ENCODE measurements at places on chromosomes 13 and 19.

- no peak for DNase-seq
These were observed 144.4 kb downstream of the ZIC5 start for GRCh38 chr13:99827011-99827772.

- DNase-seq, result no peak
These were observed 316.7 kb upstream of the KLHL1 start for GRCh38 chr13:70424928-70425327.

DNA sequence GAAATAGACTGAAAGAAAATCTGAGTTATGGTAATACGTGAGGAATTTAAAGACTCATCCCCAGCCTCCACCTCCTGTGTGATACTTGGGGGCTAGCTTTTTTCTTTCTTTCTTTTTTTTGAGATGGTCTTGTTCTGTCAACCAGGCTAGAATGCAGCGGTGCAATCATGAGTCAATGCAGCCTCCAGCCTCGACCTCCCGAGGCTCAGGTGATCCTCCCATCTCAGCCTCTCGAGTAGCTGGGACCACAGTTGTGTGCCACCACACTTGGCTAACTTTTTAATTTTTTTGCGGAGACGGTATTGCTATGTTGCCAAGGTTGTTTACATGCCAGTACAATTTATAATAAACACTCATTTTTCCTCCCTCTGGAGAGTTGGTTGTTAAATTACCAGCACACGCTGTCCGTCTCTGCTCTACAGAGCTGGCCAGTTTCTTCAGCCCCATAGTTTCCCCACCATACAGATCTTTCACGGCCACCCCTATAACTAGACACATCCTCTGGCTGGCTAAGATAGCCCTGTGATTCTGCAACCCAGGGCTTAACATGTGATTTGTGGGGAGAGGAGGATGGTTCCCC lies 4.8 kb downstream of the TNFSF9 start:
- DNase-seq, result no peak

- DNase-seq, result no peak
These were observed 118.2 kb upstream of the SLC10A2 start for GRCh38 chr13:103184413-103184812.

- DNase-seq, result no peak
These were observed 85.8 kb upstream of the UBL3 start for GRCh38 chr13:29936051-29936813.

DNA sequence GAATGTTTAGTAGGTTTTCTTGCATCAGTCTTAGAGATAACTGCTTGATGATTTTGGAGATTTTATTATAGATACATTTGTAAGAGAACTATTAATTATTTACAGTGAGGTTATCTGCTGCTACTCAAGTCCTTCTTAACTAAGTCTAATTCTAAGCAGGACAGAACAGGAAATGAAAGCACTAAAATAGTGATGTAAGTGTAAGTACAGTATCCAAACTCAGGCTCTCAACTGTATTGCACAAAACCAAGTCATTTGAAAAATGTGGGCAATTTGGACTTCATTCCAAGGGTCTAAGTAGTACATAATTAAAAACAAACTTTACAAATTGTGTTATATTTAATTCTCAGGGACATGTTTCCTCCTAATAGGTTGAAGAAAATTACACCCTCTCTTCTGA lies 417.1 kb downstream of the ITGBL1 start:
- no peak for DNase-seq

GRCh38 chr13:48151363-48152161 lies 56.7 kb upstream of the MED4 start:
- DNase-seq, result no peak

GRCh38 chr13:21960108-21960507 lies 289.2 kb downstream of the FGF9 start:
- no peak for DNase-seq

- no peak for DNase-seq
These were observed 527.5 kb downstream of the DCT start for GRCh38 chr13:93951951-93952350.

GRCh38 chr13:106132216-106132615 lies 403.2 kb downstream of the EFNB2 start:
- no peak for DNase-seq

DNA sequence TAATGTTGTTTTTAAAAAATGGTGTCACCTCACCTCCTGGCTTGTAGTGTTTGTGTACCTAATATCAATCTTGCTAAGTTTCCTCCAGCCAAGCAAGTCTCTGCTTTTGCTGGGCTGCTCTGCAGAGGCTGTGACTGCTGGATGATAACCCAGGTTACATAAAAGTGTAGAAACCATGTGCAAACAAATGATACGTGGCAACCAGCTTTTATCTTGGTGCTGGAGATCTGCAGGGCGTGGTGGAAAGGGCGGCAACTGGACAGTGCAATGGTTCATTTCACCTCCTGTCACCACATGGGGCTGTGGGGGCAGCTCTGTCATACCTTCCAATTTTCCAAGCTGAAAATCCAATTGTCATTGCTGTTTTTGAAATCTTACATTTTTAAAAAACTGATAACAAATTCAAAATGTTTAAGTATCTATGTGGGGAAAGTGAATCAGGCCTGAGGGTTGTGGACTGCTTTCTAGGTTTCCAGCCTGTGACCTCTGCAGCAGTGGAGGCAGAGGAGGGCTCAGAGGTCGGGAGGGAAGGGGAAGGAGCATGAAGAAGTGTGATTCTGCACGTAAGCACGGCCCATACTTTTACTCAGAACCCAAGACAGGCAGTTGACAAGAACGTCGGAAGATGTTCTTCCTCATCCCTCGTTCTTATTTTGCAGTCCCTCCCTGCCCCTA lies 9.7 kb downstream of the GPR42 start:
- DNase-seq, result no peak

DNA sequence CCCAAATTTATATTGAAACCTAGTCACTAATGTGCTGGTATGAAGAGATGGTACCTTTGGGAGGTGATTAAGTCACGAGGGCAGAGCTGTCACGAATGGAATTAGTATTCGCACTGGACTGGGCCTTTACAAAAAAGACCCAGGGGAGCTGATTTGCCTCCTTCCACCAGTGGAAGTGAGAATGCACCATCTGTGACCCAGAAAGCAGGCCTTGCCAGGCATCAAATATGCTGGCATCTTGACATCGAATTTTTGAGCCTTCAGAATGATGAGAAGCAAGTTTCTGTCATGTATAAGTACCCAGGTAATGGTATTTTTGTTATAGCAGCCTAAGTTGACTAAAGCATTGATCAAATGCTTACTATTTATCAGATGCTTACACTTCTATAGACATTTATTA lies 373.6 kb downstream of the FGF14 start:
- no peak for DNase-seq

DNA sequence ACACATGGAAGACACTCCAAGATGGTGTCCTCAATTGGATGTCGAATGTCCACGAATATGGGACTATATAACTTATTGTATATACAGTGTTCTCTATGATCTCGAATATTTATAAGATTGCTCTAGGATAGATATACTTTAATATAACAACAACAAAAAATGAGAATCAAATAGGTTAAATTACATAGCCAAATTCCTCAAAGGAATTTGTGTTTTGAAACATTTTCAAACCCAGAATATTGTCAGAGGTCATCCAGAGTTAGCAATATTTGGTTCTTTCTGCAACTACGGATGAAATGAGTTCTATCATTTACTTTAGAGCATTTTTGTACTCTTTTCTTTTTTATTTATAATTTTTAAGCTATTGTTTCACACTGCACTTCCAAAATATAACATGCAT lies 857.8 kb downstream of the GPC5 start:
- DNase-seq, result no peak

DNA sequence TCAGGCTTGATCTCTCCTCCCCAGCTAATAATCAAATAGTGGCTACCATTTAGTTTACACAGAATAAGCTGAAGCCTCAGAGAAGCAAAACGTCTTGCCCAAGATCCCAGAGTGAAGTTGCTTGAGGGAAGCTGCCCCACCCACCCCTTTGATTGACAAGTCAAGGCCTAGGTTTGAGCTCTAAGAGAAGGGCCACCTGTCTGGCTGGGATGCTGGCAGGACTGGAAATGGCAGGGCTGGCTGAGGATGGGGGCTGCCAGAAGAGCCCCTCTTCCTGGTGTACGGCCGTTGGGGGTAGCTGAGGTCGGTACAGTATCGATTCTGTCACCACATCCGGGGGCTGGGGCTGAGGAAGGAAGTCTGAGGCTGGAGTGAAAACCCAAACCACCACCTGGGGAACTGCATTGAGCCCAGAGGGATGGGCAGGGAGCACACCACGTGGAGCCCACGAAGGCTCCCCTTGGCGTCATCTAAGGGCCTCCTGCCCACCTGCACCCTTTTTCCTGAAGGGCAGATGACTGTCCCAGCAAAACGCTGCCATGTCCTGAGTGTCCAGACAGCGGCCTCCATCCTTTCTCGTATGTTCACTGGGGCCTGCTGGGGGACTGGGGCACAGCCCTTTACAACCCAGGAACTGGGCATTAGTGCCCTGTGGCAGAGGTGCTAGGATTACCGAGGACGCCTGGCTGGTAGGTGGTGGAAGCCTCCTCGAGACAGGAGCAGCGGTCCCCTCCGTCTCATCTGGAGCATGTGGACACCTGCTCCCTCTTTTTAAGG lies 1.4 kb upstream of the PRKD2 start:
- no peak for DNase-seq

GRCh38 chr19:31347828-31348392 lies 1.3 kb downstream of the TSHZ3 start:
- DNase-seq, result no peak

DNA sequence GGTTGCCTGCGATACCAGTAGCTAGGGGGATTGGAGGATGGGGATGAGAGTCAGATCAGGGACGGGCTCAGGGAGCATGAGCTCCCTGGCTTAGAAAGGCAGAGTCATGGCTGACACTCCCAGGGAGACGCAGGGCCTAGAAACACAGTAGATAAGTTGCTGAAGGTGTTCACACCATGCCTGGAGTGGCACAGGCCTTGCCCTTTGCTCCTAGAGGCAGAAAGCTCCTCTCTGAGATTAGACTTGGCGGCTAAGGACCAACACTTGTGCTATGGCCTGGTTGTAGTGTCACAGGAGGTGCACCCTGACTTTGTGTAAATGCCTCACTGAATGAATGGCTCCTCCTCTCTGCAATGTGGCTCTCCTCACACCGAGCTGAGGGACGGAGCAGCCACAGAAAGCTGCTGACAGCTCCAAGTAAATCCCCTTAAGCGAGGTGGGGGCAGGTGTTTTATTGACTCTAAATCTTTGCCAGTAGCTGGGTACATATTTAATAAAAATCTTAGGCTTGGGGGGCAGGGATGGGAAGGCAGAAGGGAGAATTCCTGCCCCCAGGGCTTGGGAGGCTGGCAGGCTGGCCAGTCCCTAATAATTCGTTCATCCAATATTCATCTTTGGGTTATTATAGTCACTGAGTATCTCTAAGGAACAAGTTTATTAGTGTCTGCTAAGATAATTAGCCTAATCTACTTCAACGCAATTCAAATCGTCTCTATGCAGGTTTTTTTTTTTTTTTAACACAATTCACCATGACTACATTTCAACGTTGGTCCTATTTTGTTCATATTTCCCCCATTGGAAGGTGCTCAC lies 54.9 kb downstream of the SIAH3 start:
- no peak for DNase-seq

GRCh38 chr13:46893798-46894560 lies 2.9 kb downstream of the HTR2A start:
- peak; percentile 57 for DNase-seq

DNA sequence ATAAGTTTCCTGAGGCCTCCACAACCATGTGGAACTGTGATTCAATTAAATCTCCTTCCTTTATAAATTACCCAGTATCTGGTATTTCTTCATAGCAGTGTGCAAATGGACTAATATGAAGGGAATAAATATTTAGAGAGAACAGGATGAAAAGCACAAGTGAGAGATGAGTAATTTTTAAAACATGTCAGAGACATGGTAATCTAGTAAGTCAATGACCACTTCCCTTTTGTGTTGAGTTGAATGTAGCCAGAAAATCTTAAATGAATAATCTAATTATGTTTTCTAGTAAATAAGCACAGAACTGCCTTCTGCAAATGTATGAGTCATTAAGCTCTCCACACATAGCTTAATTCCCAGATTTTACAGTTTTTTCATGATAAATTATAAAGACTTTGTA lies 524.1 kb upstream of the SLITRK5 start:
- no peak for DNase-seq

GRCh38 chr13:101698400-101698799 lies 245.9 kb downstream of the ITGBL1 start:
- no peak for DNase-seq

- no peak for DNase-seq
These were observed 516 bp upstream of the FAM32A start for GRCh38 chr19:16184665-16185122.

GRCh38 chr13:49419276-49419675 lies 24.6 kb downstream of the CAB39L start:
- no peak for DNase-seq

All from heart left ventricle (tissue), 16 donors.